ENCODE measurements at places on chromosomes 7 and 10.

- no peak for DNase-seq
These were observed 6.4 kb downstream of the CDHR1 start for GRCh38 chr10:84200537-84201243.

GRCh38 chr7:106358103-106358663 lies 73.4 kb upstream of the NAMPT start:
- no peak for DNase-seq

- no peak for DNase-seq
These were observed 71.4 kb upstream of the SH2B2 start for GRCh38 chr7:102215256-102215655.

DNA sequence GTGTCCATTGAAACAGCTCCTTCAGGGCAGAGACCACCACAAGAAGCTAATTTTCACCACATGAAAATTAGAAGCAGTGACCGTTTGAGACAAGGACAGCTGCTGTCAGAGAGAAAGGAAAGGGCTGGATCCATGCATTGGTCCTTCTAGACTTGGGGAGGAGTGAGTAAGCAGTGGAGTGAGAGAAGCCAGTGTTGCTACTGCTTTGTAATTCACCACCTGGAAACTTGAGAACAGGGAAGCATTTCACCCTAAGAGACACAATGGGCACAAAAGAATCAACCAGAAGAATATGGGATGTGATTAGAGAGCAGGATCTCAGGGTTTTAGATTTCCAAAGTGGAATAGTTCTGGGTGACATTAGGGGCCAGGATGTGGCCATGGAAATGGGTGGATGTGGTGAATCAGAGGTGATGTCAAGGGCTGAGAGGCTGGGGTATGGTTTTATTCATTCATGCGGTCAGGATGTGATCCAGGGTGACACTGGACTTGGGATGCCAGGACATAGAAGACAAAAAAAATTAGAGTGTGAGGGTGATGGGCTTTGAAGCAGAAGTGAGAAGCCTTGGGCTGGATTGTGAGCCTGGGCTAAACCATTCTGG lies 61.6 kb downstream of the DENND11 start:
- DNase-seq = no peak

- DNase-seq = no peak
These were observed 42.2 kb upstream of the PDGFA start for GRCh38 chr7:561631-562373.

DNA sequence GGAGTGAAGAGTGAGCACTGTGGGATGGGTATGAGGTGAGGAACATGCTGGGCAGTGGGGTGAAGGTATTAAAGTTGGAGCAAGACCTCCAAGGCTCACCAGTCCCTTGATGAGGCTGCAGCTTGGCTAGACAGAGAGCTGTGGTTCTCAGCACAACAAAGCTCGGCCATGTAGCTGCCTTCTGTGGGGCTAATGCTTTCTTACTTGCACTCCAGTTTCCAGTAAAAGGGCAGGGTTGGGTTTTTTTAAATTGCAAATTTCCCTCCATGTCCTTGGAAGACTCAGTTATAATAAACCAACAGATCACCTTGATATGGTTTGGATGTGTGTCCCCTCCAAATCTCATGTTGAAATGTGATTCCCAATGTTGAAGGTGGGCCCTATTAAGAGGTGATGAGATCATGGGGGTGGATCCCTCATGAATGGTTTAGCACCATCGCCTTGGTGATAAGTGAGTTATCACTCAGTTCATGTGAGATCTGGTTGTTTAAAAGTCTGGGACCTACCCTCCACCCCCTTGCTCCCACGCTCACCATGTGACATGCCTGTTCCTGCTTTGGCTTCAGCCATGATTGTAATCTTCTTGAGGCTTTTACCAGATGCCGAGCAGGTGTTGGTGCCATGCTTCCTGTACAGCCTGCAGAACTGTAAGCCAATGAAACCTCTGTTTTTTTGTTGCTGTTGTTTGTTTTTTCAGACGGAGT lies 55.9 kb downstream of the ATXN7L1 start:
- no peak for DNase-seq

- DNase-seq = no peak
These were observed 103.8 kb downstream of the ARID5B start for GRCh38 chr10:62005281-62005680.
